Breast epithelium (tissue), 4 donors: ENCODE measurements at places on chromosomes 7 and 10. TPM values are rescaled to one million over a fixed set of nuclear protein-coding genes. Genes with fewer than 3 reads are reported as not detected.

- DNase-seq = no peak
Observed at GRCh38 chr10:17273403-17273802, 45.4 kb downstream of the VIM start.

DNA sequence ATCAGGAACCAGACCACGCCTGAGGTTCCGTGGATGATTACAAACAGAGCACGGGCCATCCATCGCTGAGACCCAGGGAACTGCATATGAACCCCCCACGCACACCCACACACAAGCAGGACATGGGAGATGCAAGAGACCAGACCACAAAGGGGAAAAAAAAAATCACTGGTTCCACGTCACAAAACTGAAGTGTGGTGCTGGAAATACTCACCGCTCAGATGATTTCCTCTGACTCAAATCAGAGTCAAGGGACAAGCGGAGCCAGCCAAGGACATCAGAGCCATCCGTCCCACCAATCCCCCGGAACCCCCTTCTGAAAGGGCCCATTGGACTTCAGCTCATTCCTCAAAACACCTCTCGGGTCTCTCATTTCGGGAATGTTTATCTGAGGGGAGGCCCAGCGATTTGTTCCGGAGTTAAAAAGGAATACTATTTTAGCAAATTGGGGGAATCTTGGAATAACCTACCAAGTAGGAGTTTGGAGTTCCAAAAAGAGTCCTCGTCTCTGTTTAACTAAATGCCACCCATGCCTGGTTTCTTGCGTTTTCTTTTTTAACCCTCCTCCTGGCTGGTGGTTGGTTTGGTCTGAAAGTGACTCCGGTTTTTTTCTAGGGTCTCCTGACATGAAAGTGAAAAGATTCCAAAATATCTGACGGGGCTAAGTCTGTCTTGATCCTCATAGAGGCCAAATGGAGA lies 15.0 kb downstream of the SNX8 start:
- DNase-seq = no peak

- DNase-seq = no peak
Observed at GRCh38 chr10:112875476-112876267, 74.4 kb upstream of the TCF7L2 start.

DNA sequence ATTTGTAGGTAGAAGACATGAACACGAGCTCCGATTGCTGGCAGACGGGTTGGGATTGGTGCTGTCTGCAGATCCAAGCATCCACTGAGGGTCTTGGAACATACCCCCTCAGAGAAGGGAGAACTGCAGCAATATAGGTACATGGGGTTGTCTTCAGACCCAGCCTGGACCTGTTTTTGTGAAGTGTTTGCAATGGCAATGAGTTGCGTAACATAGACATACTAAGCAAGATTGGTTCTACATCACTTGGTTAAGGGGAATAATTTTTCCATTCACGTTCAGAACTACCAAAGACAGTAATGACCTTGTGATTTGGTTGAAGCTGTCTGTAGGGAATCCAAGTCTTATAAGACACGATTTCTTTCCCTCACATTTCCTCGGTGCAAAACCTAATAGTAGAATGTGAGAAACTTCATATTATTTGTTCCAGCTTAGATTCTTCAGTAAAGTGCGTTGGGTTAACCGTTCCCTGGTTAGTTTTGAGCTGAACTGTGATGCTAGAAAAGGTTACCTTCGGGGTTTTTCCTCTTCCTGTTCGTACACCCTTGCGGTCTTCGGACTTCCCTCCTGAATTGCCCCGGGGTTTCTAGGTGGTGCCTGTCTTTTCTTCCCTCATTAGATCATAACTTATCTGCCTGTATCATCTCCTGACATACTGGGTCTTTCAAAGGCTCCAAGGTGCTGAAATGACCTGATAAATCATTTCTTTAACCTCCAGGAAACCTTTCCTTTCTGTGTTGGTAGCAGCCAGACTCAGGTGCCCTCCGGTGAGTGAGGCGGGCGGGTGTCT lies 14.4 kb downstream of the PROSER2 start:
- DNase-seq = no peak

The SUN3 gene
- total RNA-seq = not detected

The PRKCQ gene
- 0.64 TPM for total RNA-seq
